ENCODE measurements at places on chromosomes 5 and 9.

DNA sequence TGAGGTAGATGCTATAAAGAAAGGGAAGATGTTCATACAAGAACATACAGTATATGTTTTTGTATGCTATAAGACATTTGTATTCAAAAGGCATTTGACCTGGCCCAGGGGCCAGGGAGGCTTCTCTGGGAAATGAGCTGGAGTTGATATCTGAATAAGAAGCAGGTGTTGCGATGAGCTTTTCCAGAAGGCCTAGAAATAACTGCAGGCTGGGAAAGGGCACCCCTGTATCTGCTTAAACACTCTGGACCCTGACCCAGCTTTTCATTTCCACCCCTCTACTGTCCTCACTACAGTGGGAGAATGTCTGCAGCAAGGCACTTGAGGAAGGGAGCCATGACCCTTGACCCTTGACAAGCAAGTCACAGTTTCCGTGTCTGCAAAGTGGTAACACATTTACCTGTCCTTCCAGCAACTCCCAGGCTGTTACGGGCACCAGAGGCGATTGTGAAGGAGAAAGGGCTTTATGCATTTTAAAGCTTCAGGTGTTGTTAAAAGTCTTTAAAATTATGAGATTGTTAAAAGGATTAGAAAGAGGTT lies 88.2 kb upstream of the PANK3 start:
- DNase-seq = no peak

DNA sequence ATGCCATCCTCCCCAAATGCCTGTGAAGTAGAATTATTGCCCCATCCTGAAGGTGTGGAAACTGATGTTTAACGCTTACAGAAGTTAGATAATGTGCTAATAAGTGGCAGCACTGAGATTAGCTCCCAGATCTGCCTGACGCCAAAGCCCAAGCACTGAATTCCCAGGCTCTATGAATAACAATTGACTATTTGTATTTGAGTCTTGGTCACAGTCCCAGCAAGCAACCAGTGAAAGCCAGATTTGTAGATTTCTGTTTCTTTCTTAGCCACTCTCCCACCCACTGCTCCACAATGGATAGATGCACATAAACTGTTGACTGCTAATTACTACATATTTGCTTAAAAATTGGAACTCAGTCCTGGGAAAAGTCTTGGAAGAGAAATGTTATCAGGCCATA lies 34.4 kb downstream of the FAM240B start:
- DNase-seq = no peak

GRCh38 chr5:122346897-122347581 lies 35.0 kb downstream of the SNCAIP start:
- DNase-seq = no peak

DNA sequence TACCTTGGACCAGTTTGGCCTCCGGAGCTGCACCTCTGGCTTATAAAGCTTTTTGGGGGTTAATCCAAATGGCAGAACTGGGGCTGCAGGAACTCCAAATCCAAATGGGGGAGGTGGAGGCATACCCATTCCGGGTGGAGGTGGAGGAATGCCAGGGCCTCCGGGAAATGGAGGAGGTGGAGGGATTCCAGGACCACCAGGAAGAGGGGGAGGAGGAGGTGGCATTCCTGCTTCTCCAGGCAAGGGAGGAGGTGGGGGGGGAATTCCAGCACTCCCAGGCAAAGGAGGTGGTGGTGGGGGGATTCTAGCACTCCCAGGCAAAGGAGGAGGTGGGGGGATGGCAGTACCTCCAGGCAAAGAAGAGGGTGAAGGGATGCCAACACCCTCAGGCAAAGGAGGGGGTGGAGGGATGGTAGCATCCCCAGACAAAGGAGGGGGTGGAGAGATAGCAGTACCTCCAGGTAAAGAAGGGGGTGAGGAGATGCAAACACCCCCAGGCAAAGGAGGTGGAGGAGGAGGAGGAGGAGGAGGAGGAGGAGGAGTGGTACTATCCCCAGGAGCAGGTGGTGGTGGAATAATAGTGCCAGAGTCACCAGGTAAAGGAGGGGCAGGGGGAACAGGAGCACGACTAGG lies 45.2 kb downstream of the DIAPH1 start:
- no peak for DNase-seq

- DNase-seq = no peak
These were observed 167.1 kb downstream of the PIK3R1 start for GRCh38 chr5:68382640-68383039.

DNA sequence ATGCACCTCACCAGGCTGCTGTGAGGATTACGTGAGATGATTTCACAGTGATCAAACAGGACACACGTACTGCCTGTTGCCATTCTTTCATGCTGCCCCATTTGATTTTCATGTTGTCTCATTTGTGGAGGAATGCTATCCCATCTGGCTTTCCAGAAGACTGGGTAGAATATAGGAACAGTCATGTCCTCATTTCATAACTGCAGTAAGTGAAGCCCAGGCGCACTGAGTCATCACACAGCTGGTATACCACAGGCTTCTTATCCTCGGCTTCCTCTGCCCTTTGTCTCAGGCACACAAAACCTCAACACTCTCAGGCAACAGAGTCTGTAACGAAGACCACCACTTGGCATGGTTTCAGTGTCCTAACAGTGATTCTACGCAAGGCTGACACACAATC lies 62.3 kb downstream of the LHFPL2 start:
- DNase-seq = peak; percentile 36

DNA sequence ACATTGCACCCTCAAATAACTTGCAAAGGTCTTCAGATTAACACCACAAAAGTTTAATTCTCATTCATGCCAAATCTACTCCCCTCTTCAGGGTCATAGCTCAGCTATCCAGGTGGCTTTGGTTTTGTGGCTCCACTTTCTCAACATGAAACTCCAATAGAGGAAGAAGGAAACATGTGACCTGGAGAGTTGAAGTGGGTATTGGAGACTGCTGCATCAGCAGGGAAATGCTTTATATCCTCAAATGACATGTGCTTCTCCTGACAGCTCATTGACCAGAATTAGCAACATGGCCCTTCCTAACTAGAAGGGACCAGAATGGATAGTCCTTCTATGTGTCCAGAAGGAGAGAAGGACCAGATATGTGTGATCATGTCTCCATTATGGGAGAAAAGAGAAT lies 73.6 kb downstream of the TLR4 start:
- peak; percentile 18 for DNase-seq

DNA sequence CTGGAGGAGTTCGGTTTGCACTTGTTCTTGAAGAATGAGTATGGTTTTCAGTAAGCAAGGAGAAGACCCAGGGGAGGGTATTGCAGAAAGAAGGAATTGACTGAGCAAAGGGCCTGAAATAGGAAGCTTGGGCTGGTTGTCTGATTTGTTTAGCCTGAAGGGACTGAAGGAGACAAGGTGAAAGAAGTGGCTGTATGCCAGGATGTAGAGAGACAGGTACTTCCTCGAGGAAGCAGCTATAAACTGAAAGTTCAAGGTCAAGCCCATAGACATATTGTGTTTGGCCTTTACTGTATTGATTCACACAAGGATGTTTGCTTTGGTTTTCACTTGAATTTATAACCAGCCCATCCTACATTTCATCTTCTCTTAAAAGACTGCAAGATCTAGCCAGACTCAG lies 183.1 kb downstream of the PALM2AKAP2 start:
- DNase-seq = no peak

GRCh38 chr5:153508700-153509099 lies 18.2 kb downstream of the GRIA1 start:
- DNase-seq = no peak

DNA sequence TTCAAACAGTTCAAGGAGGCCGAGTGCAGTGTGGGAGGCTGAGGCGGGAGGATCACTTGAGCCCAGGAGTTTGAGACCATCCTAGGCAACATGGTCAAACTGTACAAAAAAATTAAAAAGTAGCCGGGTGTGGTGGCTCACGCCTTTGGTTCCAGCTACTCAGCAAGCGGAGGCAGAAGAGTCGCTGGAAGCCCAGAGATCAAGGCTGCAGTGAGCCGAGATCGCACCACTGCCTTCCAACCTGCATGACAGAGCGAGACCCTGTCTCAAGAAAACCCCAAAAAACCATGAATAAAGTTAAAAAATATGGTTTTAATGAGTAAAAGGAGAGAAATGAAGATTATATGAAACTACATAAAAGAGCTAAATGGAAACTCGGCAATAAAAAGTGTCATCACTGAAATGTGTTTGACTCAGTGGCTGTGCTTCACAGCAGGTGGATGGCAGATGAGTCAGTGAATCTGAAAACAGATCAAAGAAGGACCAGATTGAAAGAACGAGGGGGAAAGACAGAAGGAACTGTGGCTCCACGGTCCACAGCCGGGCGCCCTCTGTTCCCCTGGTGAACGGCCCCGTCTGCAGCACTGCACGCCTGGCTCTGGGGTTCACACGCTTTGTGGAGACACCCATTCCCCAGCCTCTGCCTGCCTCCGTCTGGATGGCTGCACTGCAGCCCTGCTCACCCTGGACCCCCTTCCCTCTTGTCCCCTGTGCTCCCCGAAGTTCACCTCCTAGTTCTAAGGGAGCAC lies 25.1 kb downstream of the EXD3 start:
- no peak for DNase-seq

DNA sequence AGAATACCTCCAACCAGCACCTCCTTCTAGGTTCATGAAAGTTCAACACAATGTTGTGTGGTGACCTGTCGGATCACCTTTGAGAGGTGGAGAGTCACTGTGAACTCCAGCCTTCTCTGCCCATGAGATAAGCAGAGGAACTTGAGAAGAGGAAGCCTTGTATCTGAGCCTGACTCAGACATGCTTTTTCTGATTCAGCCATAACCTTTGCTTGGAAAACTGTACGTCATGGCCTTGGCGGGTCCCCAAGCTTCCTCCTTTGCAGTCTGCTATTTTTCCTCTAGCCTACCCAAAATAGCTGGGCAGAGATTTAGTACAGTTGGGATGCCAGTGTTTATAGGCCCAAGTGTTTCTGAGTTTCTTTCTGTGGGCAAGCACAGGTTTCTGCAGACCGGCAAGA lies 274.7 kb downstream of the CETN3 start:
- DNase-seq = peak; percentile 37

DNA sequence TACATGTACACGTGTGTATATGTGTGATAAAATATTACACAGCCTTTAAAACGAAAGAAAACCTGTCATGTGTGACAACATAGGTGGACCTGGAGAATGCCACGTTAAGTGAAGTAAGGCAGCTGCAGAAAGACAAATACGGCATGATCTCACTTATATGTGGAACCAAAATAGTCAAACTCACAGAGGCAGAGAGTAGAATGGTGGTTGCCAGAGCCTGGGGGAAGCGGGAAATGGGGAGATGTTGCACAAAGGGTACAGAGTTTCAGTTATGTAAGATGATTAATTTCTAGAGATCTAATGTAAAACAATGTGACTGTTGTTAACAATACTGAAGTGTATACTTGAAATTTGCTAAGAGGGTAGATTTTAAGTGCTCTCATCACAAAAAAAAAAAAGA lies 34.8 kb downstream of the ADAMTS12 start:
- no peak for DNase-seq

- peak; percentile 57 for DNase-seq
These were observed at the start of gene SHB for GRCh38 chr9:38068701-38069628. TSS of gene SHB (minus strand) at chr9:38069227. CDS start at chr9:38068645, 582 bp downstream.

GRCh38 chr5:50967009-50967562 lies 300.6 kb downstream of the PARP8 start:
- no peak for DNase-seq

DNA sequence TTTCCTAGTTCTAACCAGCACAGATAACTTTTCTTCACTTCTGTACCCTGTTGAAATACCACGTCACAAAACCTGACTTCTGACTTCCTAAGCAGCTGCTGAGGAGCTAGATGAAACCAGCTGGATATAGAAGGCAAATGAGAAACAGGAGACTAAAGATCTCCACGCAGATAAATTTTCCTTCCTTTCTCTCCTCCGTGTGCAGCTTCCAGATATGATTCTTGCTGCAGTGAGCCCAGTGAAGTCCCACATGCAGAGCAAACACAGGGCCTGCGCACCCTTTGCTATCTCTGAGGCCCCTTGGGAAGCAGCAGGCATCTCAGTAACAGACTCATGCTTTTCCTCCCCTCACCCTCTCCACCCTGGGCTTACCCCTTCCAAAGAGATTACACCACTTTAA lies 1638.3 kb downstream of the MAT2B start:
- peak; percentile 9 for DNase-seq
